ENCODE measurements at places on chromosomes 2 and 18. TPM values are rescaled to one million over a fixed set of nuclear protein-coding genes. Genes with fewer than 3 reads are reported as not detected.
A peak's percentile ranks its signal among the peaks of the same experiment; 100 is the strongest.

GRCh38 chr2:29804671-29805070, 116.7 kb downstream of the ALK start:
- no peak for DNase-seq

- DNase-seq = no peak
Observed at GRCh38 chr2:128405467-128405900, 86.8 kb upstream of the HS6ST1 start.

- peak; percentile 55 for DNase-seq
Observed at GRCh38 chr18:69528435-69528834, 127.7 kb downstream of the DOK6 start.

TUBA3D gene
- total RNA-seq = not detected

LCT gene
- total RNA-seq = not detected

- no peak for DNase-seq
Observed at GRCh38 chr2:171173087-171173486, 12.4 kb upstream of the TLK1 start.

- no peak for DNase-seq
Observed at GRCh38 chr18:11953113-11953512, 28.2 kb upstream of the IMPA2 start.

DNA sequence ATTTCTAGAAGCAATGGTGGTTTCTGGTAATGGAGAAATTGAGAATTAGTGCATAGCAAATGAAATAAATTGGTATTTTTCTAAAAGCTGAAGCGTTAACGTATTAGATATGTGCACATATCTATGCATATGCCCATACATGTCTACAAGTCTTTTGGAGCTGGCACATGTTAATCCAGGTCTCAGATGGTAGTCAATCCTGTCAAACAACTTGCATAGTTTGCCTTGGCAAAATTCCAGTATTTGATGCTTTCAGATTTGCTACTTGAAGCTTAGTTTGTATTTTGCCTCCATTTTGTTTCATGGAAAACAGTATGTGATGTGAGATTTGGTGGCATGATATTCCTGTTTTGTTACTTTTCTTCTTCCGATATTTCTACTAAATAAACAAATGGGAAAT, 304.6 kb downstream of the PARD3B start:
- no peak for DNase-seq

DNA sequence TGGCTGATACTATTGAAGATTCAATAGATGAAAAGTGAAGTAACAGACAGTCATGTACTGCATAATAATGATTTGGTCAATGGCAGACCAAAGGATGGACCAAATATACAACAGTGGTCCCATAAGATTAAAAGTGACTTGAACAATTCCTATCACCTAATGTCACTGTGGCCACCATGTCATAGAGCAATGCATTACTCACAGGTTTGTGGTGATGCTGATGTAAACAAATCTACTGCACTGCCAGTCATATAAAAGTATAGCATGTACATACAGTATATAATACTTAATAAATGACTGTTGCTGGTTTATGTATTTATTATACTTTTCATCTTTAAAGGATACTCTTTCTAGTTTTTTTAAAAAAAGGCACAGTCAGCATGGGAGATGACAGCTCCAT, 99.9 kb downstream of the USP34 start:
- no peak for DNase-seq

UGT1A10 gene
- total RNA-seq = 0.41 TPM

DLX1 gene
- total RNA-seq = 0.41 TPM

RNF125 gene
- total RNA-seq = 0.65 TPM

DTNA gene
- 34.3 TPM for total RNA-seq

DNA sequence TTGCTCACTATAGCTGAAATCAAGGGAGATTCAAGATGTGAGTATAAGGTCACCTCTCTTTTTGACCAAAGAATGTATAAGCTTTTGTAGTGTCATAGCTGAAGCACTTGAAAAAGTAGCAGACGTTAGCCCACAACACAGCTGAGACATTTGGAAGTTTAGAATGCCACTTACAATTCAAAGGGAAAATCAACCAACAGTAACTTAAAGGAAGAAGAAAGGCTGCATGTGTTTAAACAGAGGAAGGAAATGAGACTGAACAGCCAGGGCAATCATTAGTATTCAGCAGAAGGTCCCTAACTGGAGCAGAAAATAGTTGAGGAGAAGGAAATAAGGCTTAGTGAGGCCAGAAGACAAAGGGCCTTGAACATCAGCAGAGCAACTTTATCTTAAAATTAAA, 23.5 kb upstream of the SCG2 start:
- no peak for DNase-seq

- no peak for DNase-seq
Observed at GRCh38 chr2:174054926-174055325, 89.8 kb upstream of the SP3 start.

- peak; percentile 87 for DNase-seq
Observed at GRCh38 chr2:36357847-36358659, 2.5 kb downstream of the CRIM1 start.

GRCh38 chr2:36789181-36789804, 92.8 kb downstream of the VIT start:
- DNase-seq = no peak

DNA sequence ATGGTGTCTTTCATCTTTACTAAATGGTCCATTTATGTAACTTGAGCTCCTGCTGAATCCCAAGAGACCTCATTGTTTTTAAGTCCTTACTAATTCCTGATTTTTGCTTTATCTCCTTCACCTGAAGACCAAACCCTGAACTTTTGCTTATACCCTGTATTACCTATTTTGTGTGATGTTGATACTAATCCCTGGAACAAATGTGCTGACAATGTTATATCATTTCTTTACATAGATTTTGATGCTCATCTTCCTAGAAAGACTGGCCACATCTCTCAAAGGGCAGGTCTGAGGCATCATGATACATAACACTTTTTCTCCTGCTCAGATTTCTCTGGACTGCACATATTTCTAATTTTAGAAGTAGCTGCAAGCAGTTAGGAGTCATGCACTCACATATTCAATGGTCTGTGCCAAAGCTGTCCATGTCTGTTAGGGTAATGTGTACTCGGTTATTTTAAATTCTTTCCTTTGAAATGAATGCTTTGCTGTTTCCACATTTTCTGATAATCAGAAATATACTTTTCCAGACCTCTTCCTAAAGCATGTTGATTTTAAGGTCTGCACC, 427.9 kb upstream of the HNRNPA3 start:
- DNase-seq = no peak

DNA sequence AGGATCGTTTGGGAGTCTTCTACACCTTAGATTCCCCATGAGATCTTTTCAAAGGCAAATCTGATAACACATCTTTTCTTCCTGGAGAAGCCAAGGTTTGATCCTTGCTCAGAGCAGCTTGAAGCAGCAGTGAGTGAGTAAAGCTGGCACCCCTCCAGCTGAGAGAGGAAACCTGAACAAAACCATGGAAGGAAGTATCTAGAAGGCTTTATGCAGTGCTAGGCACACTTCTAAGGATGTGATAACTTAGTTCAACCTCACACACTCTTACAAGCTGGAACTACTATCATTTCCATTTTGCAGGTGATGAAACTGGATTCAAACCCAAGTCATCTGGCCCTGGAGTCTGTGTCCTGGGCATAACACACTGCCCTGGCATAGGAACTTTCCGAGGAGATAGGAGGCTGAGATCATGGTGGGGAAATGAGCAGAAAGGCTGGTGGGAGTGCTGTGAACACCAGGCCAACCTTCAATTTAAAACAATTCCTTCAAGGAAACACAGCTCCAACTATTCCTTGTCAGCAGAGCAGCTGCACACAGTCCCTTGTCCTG, 71.2 kb downstream of the CTAGE1 start:
- DNase-seq = peak; percentile 88

DNA sequence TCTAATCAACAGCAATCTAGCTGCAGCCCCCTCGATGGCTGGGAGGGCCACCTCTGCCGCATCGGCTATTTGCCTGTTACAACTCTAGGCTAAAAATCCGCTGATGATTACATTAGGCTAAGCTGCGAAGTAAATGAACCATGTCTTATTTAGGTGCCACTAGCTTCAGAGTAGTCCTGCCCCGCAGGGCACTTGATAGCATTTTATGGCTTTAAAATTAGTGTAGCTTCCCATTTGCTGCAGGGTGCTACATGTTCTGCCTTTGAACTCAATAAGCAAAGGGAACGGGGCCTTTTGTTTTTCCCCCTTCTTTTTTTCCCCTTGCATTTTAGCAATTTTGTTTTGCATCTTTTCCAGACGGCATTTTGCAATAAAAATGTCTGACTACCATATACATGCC, 270.2 kb downstream of the GBX2 start:
- DNase-seq = no peak

DNA sequence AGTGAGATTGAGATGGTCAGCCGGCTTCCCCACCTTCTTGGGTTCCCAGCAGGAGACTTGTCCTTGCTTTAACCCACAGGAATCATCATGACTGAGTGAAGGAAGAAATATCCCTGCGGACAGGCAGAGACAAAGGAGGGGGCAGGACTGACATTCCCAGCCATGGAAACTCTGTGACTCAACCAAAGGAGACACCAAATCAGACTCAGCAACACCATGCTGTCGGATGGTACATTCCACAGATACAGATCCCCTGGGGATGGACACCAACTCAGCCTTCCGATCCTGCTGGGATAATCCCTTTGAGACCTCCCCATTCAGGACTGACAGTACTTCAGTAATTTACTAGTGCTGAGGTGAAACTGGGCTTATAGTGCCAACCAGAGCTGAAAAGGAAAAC, 518.3 kb downstream of the XIRP2 start:
- no peak for DNase-seq

DNA sequence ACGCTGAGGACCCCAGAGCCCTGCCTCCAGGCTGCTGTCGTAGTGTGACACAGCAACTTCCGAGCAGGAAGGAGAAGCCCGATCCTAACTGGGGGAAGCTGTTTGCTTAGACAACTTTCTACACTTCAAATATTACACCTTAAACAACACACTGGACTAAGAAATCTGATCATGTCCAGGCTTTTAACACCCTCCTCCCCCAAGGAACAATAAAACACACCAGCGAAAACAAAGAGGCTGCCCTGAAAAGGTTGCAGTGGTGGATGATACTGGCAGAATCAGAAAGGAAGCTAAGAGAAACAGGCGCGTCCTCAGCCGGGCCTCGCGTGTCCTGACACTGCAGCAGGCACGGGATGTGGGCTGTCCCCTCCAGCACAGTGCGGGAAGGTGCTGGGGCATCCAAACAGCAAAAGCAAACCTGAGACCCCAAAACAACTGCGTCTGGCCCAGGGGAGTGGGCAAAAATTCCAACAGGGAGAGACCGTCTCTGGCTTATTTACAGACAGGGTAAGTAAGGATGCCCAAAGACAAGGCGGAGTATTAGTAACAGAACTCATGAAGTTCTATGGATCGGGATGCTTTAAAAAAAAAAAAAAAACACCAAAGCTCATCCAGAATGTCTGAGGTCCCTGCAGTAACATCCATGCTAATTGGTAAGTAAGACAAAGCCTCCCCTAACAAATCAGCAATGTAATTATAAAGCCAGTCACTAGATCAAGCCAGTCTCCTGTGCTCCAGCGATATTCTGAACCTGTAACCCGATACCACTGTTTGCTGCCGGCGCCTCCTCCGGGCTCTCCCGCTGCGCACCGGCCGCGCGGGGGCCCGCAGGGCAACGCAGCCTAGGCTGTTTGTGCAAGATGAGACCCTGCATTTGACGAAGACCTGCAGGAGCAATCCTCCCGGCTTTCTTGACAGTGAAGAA, 9.0 kb downstream of the SERTAD2 start:
- DNase-seq = peak; percentile 80

DLGAP1 gene
- 1.4 TPM for total RNA-seq

SIGLEC15 gene
- 8.4 TPM for total RNA-seq

SFTPB gene
- 0.09 TPM for total RNA-seq

DNA sequence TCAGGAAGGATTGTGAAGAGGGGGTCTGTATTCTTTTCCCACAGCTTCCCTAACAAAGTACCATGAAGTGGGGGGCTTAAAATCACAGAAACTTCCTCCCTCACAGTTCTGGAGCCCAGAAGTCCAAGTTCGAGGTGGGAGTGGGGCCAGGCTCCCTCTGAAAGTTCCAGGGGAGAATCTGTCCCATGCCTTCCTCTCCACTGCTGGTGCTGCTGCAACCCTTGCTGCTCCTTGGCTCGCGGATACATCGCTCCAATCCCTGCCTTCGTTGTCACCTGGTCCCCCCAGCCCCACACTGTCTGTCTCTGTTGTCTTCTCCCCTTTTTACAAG, 134.1 kb downstream of the DDX1 start:
- DNase-seq = no peak

GRCh38 chr18:23377669-23378301, 75.3 kb upstream of the RIOK3 start:
- peak; percentile 92 for DNase-seq

RIT2 gene
- total RNA-seq = not detected

- DNase-seq = peak; percentile 82
Observed at GRCh38 chr2:54524226-54524991, 68.3 kb downstream of the SPTBN1 start.

DNA sequence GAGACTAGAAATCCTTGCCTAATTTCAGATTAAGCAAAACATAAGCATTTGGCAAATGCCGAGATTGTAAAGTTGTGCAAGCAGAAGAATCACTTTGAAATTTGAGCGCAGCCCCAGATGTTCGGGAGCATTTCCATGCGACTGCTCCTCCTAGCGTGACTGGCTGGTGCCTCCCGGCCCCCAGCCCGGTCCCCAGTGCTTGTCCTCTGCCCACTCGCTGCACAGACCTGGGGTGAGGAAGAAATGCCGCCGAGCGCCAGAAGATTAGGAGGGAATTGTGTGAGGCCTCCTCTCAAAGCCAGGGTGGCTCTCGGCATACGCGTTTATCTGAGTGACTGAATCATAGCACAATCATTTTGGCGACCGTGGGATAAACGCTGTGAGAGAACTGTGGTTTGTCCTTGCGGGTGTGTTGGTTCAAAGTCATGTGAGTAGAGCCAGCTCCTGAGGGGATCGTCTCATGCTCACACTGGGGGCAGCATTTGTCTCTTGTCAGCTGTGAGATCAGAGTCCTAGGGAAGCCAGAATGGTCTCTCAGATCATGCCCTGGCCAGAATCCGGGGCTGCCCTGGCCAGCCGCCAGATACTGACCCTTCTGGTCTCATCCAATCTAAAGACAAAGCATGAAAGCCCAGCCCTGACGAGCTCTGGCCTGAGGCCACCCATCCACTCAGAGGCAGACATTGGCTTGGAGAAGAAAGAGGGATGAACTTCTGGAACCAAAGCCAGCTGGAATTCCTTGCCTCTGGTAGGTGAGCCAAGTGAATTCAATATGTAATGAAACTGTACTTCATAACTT, 189.3 kb downstream of the SH3RF3 start:
- peak; percentile 99 for DNase-seq

GRCh38 chr2:101854877-101855276, 136.9 kb upstream of the IL1R2 start:
- DNase-seq = no peak

GRCh38 chr18:62881509-62882016, 166.2 kb downstream of the PHLPP1 start:
- DNase-seq = peak; percentile 97

DNA sequence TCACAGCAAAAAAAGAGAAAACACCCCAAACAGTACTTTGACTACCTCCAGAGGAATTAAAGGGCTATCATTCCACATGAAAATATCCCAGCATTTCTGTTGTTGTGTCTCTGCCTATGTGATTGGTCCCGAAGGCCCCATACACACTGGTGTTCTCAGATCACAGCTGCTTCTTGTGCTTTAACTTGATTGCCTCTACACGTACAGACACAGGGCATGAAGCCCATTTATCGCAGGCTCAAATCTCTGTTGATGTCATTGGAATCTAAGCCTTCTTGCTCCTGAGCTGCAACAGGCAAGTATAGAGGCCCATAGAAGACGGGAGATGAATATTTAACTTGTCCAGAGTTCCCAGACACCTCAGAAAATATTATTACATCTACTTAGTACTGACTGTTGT, 405.2 kb downstream of the NCKAP5 start:
- no peak for DNase-seq

VAMP5 gene
- total RNA-seq = 33.8 TPM

CXCR4 gene
- 0.27 TPM for total RNA-seq

GRCh38 chr2:230665263-230665691, 47.4 kb upstream of the CAB39 start:
- DNase-seq = no peak

Measured in fibroblast of the aortic adventitia (primary cell).